ENCODE measurements at places on chromosomes 5 and 9. TPM values are rescaled to one million over a fixed set of nuclear protein-coding genes. Genes with fewer than 3 reads are reported as not detected.

GRCh38 chr5:27472871-27473270 is 434.5 kb upstream of the CDH9 start:
- no peak for DNase-seq

- DNase-seq, result no peak
These were observed 300.4 kb downstream of the DTWD2 start for GRCh38 chr5:118687661-118688621.

DNA sequence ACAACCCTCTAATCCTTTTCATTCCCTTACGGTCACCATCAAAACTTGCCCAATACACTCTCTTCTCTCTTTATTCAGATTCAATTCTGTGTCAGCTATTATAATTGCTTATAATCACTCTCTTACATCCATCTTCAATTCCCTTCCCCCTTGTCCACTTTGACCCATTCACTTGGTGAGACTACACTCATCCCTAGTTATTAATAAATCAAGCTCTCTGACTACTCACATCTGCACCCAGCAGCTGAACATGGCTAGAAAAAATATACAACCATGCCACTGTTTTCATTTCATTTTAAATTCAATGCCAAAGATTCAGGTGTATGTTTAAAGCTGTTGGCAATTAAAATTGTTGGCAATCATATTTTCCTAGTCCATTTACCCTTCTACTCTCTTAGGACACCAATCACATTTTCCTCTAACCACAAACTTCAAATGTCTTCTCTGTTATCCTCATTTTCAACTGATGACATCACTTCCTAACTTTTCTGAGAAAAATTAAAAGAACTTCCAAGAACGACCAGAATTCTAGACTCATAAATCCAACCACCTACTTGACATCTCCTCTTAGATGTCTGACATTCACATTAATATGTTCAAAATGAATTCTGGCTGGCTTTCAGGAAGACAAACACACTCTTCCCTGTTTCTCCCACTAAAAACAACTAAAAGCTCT is 5.5 kb downstream of the C5orf15 start:
- no peak for DNase-seq

- DNase-seq, result no peak
These were observed 147.1 kb downstream of the ZNF608 start for GRCh38 chr5:124599028-124599973.

- DNase-seq, result no peak
These were observed 191.0 kb upstream of the KIF2A start for GRCh38 chr5:62115014-62115413.

The SYNPO gene
- total RNA-seq, result 0.63 TPM

The MARCHF11 gene
- total RNA-seq, result 2.1 TPM

The ASS1 gene
- total RNA-seq, result 81.5 TPM

The FOXI1 gene
- 0.07 TPM for total RNA-seq

The ACER2 gene
- 2.0 TPM for total RNA-seq

The MARVELD2 gene
- 15.6 TPM for total RNA-seq

The PCDHB15 gene
- not detected for total RNA-seq

The MCIDAS gene
- total RNA-seq, result not detected

All from H7 (cell line).